ENCODE measurements at places on chromosomes 6 and 20. TPM values are rescaled to one million over a fixed set of nuclear protein-coding genes. Genes with fewer than 3 reads are reported as not detected.

Gene SIRPD
- not detected for polyA plus RNA-seq

Gene GTSF1L
- polyA plus RNA-seq = not detected

Gene FAM210B
- 10.8 TPM for polyA plus RNA-seq

Gene PTCHD4
- 0.15 TPM for polyA plus RNA-seq

Gene SAMD5
- polyA plus RNA-seq = 0.79 TPM

Gene C6orf52
- polyA plus RNA-seq = 1.4 TPM

Gene SPTLC3
- 0.18 TPM for polyA plus RNA-seq

Gene OR2H2
- not detected for polyA plus RNA-seq

Gene CALHM4
- not detected for polyA plus RNA-seq

Gene THBD
- 19.1 TPM for polyA plus RNA-seq

Gene HSPA12B
- 1.1 TPM for polyA plus RNA-seq

Gene CLPSL1
- not detected for polyA plus RNA-seq

Gene NOL4L
- polyA plus RNA-seq = 11.8 TPM

Gene CDH26
- 0.16 TPM for polyA plus RNA-seq

Gene ENPP5
- polyA plus RNA-seq = not detected

Gene EEF1A2
- 128 TPM for polyA plus RNA-seq

Gene CSTF1
- polyA plus RNA-seq = 37.6 TPM

Gene PTCRA
- polyA plus RNA-seq = not detected

Gene CPXM1
- not detected for polyA plus RNA-seq

All from A549 (cell line).